CD8-positive, alpha-beta memory T cell (primary cell): ENCODE measurements at places on chromosomes 2 and 18. TPM values are rescaled to one million over a fixed set of nuclear protein-coding genes. Genes with fewer than 3 reads are reported as not detected.

GRCh38 chr2:96963316-96963715 lies 23.1 kb downstream of the FAM178B start:
- no peak for DNase-seq

GRCh38 chr18:49368161-49368875 lies 92.1 kb downstream of the DYM start:
- DNase-seq: no peak

- DNase-seq: no peak
Observed at GRCh38 chr2:3042601-3043585, 334.7 kb downstream of the EIPR1 start.

DNA sequence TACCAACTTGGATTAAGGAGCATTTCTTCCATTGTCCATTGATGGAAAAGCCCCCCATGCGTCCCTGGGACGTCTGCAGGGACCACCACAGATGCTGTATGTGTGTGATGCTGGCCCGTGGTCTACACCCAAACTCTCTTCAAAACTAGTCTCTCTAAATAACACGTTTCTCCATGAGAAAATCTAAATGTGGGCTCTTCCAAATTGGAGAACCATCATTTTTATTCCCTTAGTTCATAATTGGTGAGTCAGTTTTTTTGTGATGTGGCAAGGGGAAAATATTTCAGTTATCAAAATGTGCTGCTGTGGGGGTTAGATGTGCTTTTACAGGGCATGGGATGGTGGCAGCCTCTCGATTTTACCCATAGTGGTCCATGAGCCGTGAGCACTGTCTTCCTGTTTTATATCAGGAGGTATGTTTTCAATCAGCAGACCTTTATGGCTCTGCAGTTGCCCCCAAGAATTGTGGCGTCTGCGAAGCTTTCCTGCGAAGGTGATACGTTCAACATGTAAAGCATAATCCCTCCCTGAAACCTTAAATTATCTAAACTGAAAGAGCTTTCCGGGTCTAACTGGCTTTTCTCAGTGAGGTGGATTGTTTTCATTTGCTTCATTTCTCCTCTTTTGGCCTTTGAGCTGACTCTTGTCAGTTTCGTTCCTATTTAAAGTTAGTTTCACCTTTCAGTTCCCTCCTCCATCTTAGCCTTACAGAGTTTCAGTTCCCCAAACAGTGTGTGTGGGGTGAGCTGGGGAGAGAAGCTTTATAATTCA lies 78.4 kb downstream of the SETBP1 start:
- no peak for DNase-seq

- DNase-seq: no peak
Observed at GRCh38 chr18:53886058-53886457, 338.4 kb downstream of the MBD2 start.

Gene PAIP2B
- 2.3 TPM for total RNA-seq

Gene ACMSD
- total RNA-seq: not detected

Gene MBP
- 60.0 TPM for total RNA-seq

Gene SERPINB11
- not detected for total RNA-seq

Gene PROC
- 0.13 TPM for total RNA-seq

Gene RESP18
- not detected for total RNA-seq
